GOT3 (cell line): ENCODE measurements at places on chromosomes 6 and 20.

DNA sequence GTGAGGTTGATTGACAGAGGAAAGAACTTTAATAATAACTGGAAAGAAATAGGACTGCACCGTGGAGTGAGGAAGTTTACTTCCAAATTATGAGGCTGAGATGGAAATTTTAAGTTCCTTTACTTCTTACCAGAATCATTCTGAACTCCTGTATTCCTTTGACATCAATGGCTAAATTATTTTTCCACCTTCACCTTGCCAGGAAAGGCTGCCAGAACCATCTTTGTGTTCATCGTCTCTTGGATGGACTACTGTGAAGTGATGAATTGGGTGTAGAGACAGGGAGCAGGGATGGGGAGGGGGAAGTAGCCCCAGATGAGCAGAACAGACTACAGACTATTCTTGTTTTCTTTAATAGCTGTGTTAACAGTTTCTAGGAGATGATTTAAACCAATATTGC, 102.1 kb upstream of the CEP162 start:
- DNase-seq: no peak

GRCh38 chr6:13528232-13528631, 40.8 kb upstream of the GFOD1 start:
- DNase-seq: no peak

GRCh38 chr6:20314866-20315845, 86.5 kb upstream of the E2F3 start:
- no peak for DNase-seq

GRCh38 chr20:63381781-63382431, 20.8 kb upstream of the CHRNA4 start:
- no peak for DNase-seq

DNA sequence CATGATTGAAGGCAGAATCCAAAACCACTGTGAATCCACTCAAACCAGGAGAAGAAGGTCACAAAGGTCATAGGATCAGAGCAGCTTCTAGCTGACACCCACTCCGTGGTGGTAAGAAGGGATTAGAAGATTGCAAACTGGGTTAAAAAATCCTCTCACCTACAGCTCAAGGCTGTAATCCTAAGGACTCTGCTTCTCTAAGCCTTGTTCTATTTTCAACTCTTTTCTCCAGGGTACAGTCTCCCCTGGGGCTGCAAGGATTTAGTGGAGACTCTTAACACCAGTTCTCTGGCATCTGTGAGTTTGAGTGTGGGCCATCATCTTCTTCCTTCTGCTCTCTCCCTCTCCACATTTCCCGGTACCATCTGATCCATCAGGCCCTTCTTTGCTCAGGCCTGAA, at the start of gene GUCA1A:
Gene GUCA1A, plus strand, starts transcription at position 264 of the 400 bp plus-strand sequence. CDS start 250 bp downstream, outside the sequence.
- no peak for DNase-seq

- no peak for DNase-seq
Observed at GRCh38 chr6:25042036-25042521, 106.3 kb upstream of the RIPOR2 start.

- DNase-seq: no peak
Observed at GRCh38 chr20:18288749-18289267, 481 bp downstream of the ZNF133 start.

DNA sequence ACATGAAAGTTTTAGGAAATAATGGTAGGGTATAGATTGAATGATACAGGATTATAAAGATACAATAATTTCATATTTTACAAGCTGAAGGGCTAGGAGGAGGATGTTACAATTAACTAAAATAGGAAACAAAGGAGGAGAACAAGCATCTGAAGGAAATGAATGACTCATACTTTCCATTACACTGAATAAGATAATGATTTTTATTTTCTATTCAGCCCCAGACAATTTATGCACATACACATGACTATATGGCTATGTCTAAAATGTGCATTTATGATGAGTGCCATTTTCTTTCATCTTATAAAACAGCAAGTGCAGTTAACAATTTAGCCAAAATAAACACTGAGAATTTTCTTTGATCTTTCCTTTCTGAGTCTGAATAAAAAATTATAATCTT, 994.6 kb upstream of the ADGRB3 start:
- no peak for DNase-seq

DNA sequence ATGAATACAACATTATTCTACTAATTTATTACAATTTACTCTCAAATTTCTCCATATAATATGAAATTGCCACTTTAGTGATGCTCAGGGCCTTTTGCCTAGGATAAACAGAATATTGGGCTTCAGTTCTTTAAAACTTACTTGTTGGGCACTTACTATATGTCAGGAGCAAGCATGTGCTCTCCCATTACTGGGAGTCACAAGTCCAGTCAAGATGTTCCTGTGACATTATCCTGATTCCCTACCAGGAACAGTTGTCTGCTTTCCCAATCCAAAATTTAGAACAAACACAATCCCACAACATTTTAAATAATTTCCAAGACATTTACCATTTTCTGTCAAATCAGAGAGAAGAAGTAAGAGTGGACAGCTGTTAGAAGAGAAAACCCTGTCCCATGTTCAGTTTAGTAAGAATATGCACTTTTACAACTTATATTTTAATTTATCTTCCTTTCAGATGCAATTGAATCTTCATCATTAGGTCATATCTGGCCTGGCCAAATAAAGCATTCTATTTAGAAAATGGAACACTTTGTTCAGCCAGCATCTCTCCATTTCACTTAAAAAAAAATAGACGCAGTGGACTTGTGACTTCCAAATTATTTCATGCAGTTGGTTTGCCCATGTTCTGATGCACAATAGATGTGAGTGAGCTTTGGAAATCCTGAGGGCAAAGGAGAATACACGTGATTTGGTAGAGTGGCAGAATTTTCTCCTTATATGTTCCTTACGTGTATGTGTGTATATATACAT, 159.8 kb downstream of the CLIC5 start:
- DNase-seq: no peak

- DNase-seq: no peak
Observed at GRCh38 chr6:13352165-13352564, 23.8 kb upstream of the TBC1D7 start.

- DNase-seq: no peak
Observed at GRCh38 chr20:4406627-4407026, 315.1 kb upstream of the PRND start.

DNA sequence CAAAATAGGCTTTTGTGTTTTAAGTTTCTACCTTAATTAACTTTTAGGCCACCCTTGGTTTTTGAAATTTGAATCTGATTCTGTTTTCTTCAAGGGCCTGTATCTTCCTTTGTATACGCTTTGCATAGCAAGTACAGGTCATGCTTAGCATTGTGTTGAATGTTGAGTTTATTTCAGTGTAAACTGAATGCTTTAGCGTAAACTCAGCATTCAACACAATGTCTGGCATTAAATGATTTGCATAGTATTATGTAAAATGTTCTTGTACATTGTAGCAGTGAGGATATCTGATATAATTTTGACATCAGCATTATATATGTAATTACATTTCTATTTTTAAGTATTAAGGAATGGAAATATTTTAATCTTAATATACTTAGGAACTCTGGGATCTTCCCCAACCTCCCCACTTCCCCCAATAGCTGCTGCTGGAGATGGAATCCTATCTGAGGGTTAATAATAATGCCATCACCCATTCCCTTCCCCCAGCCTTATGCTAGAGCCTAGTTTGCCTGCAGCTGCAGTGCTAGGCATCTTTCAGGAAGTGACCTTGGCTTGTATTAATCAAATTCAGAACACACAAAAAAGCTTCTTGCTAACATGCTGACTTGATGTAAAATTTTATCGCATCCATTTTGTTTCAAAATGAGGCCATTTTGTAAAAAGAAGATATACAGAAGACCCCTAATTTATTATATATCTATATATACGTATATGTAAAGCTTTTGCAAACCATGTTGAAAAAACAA, 73.1 kb downstream of the NCOA3 start:
- no peak for DNase-seq

- no peak for DNase-seq
Observed at GRCh38 chr20:46690219-46691106, 1.2 kb upstream of the TP53RK start.

- DNase-seq: no peak
Observed at GRCh38 chr6:163010145-163010544, 282.4 kb downstream of the PACRG start.

DNA sequence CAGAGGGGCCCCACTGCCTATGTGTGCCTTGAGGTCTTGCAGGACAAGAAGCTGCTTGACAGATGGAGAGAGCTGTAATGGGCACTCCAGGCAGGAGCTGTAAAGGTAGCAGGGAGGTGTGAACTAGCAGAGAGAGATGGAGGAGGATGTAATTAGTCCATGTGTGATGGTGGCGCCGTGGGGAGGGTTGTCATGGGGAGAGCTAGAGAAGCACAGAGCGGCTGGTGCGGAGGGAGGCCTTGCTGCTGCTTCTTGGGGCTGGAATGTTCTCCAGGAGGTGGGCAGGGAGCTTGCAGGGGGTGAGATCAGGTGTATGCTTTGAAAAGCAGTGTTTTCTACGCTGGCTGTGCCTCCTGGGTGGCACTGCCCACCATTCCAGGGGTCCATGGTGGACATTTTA, 32.1 kb downstream of the APCDD1L start:
- DNase-seq: no peak

- DNase-seq: no peak
Observed at GRCh38 chr6:72533606-72534005, 88.3 kb upstream of the KCNQ5 start.
